Urothelium cell line (cell line): ENCODE measurements at places on chromosomes 3 and 15.
A peak's percentile ranks its signal among the peaks of the same experiment; 100 is the strongest.

DNA sequence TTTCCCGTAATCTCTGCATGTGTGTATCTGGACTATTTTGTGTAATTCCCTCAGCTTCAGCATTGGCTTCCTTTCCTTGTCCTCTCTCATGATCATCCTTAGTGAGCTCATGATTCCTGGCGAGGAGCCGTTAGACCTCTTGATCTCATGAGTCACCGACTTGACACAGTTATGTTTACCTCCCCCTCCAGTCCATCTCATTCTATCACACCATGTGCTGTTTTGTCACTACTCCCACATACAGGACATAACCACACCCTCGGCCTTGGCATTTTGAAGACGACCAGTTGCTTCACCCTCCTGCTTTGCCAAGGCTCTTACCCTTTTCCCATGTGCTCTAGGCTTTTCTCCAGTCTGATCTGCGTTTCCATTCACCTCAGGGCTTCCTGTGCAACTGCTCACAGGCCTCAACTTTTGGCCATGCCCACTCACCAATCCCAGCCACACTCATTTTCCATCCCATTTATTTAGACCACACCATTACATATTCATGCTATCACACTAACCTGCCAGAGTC lies 41.5 kb downstream of the CP start:
- peak; percentile 77 for DNase-seq

GRCh38 chr15:35229085-35229484 lies 144.0 kb upstream of the NANOGP8 start:
- no peak for DNase-seq

DNA sequence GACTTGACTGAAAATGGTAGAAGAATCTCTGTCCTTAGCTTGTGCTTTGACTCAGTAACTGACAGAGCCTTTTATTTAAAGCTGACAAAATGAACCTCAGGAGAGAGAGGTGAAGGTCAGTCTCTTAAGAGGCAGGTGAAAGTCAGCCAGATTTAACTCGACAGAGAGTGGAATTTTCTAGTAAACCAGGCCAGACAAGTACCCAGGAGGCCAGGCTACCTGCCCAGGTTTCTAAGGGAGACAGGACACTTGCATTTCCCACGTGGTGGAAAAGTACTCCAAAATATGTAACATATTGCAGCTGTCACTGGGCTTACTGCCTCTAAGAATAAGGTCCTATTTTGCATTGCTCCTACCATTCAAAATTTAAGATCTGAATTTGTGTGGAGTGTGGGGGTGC lies 167.9 kb downstream of the FMN1 start:
- no peak for DNase-seq

DNA sequence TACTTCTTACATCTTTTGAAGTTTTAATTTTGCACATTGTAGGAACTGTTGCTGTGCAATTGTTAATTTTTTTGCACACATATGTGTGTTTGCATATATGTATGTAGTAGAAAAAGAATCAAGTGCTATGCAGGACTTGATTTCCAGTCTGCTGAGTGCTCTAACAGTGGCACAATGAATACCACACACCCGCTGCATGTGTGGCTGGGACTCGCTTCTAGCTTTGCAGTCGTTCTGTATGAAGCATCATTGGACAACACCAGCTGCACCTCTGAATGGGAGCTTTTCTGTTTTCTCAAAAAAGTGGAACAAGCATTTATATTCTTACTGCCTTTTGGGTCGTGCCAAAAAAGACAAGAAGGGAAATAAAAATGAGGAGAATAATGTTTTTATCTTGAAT lies 564.7 kb downstream of the FOXP1 start:
- DNase-seq = no peak

DNA sequence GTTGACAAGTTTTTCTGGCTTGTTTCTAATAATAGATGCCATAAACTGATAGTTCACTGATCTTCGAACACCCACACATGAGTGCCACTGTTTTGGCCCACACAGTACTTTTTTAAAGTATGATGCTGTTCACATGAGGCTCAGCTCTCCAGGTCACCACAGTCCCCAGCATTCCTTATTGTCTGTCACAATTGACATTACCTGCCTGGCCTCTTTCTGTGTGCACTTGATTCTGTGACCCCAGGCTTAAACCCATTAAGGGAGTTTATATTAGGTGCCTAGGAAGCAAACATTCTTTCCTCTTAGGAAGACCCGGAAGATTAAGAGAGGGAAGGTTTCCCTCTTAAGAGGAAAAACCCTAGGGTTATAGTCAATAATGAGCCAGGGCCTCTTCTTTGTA lies 24.2 kb upstream of the LRRFIP2 start:
- no peak for DNase-seq

- DNase-seq = no peak
Observed at GRCh38 chr15:69032703-69033373, 18.3 kb downstream of the NOX5 start.

DNA sequence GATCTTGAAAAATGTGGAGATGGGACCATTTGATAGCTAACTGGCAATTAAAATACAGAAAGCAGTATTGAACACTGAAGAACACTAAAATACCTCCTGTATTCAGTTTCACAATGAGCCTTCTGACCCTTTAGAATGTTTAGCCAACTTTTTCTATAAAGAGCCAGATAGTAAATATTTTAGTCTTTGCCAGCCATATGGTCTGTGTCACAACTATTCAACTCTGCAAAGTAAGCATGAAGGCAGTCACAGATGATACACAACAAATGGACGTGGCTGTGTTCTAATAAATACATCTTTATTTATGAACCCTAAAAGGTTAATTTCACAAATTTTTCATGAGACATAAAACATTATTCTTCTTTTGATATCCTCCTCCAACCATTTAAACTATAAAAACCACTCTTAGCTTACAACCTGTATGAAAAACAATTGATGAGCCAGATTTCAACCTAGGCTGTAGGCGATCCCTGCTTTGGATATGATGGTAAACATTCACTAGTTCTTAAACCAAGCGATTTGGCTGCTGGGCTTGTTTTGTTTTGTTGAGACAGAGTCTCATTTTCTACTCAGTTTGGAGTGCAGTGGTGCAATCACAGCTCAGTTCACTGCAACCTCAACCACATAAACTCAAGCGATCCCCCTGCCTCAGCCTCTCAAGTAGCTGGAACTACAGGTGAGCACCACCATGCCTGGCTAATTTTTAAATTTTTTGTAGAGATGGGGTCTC lies 13.6 kb upstream of the CSPG5 start:
- no peak for DNase-seq

DNA sequence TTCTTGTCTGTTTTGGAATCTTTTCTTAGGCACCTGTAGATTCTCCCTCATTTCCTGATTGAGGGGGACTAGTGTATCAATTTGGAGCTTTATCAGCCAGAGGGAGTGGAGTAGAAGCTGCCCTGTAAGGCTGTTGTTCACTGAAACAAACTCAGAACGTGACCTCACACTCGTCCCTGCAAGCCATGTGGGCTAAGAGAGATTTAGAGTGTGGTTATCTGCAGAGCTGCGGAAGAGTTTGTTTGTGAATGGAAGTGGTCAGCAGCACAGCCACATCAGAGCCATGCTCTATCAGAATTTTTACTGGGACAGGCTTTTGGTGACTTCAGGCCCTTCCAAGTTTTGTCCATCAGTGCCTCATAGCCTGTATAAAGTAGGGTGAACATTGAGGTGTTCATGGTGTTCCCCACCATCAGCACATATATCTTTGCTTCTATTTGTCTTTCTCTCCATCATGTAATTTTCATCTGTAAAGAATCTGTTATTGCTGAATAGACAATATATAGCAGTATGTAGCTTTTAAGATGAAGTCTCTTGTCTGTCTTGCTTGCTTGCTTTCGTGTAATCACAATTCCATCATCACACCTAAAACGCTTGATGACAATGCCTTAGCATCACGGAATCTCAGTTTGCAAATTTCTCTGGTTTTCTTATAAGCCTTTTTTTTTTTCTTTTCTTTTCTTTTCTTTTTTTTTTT lies 37.0 kb downstream of the LARS2 start:
- no peak for DNase-seq

- DNase-seq = no peak
Observed at GRCh38 chr3:182843478-182843877, 50.2 kb downstream of the ATP11B start.

DNA sequence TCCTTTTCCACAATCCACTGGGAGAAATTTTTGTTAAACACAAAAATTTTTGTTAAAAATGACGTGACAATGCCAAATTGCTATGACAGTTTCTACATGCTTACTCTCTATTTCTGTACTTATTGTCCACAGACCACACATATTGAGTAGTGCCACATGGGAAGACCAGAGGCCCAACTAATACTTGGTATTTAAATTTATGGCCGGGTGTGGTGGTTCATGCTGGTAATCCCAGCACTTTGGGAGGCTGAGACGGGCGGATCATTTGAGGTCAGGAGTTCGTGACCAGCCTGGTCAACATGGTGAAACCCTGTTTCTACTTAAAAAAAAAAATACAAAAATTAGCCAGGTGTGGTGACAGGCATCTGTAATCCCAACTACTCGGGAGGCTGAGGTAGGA lies 20.3 kb downstream of the ZBTB11 start:
- no peak for DNase-seq

DNA sequence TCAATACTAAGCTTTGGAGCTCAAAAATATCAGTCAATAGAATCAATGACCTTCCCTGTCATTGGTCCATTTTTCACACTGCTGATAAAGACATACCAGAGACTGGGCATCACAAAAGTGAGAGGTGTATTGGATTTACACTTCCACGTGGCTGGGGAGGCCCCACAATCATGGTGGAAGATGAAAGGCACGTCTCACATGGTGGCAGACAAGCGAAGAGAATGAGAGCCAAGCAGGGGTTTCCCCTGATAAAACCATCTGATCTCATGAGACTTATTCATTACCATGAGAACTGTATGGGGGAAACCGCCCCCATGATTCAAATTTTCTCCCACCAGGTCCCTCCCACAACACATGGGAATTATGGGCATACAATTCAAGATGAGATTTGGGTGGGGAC lies 81.9 kb downstream of the ANXA2 start:
- DNase-seq = no peak

GRCh38 chr15:64753480-64754185 lies 21.8 kb downstream of the RBPMS2 start:
- DNase-seq = no peak

DNA sequence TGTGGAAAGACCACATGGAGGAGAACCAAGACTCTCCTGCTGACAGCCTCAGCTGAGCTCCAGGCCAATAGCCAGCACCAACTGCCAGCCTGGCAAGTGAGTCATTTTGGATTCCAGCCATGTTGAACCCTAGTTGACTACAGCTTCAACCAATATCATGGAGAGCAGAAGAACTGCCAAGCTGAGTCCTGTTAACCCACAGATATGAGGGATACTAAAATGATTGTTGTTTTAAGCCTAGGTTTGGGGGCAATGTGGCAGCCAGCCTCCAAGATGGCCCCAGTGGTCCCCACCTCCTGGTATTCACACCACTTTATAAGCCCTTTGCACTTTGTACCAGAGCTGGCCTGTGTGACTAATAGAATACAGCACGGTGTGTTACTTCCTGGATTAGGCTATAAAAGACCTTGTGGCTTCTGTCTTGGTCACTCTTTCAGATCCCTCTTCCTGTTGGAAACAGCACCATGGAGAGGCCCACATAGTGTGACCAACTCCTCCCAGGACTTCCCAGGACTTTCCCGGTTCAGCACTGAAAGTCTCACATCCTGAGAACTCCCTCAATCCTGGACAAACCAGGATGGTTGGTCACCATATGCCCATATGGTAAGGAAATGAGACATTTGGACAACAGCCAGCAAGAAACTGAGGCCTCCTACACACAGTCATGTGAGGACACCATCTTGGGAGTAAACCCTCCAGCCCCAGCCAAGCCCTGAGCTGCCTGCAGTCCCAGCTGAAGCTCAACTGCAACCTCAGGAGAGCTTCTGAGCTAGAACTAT lies 32.4 kb upstream of the CDV3 start:
- DNase-seq = peak; percentile 33

GRCh38 chr15:41105348-41106334 lies 10.4 kb downstream of the INO80 start:
- DNase-seq = no peak
